Effector memory CD4-positive, alpha-beta T cell (primary cell): ENCODE measurements at places on chromosomes 5 and 9.

DNA sequence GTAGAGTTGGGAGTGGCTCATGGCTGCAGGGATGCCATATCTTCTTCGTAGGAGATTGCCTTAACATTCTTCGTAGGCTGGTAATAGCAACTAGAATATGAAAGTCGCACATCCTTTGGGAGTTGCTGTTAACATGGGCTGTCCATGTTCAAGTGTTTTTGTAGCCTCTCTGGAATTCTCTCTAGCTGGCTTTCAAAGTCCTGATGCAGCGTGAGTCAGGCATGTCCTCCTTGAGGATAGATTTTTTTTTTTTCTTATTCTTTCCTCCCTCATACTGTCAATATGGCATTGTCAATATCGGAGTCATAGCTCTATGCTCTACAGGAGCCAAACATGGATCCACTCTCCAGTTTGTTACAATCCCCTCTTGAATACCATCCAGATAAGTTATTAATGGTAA lies 494.8 kb upstream of the WWC1 start:
- no peak for DNase-seq

- no peak for DNase-seq
Observed at GRCh38 chr5:5767286-5767928, 344.9 kb downstream of the ICE1 start.

DNA sequence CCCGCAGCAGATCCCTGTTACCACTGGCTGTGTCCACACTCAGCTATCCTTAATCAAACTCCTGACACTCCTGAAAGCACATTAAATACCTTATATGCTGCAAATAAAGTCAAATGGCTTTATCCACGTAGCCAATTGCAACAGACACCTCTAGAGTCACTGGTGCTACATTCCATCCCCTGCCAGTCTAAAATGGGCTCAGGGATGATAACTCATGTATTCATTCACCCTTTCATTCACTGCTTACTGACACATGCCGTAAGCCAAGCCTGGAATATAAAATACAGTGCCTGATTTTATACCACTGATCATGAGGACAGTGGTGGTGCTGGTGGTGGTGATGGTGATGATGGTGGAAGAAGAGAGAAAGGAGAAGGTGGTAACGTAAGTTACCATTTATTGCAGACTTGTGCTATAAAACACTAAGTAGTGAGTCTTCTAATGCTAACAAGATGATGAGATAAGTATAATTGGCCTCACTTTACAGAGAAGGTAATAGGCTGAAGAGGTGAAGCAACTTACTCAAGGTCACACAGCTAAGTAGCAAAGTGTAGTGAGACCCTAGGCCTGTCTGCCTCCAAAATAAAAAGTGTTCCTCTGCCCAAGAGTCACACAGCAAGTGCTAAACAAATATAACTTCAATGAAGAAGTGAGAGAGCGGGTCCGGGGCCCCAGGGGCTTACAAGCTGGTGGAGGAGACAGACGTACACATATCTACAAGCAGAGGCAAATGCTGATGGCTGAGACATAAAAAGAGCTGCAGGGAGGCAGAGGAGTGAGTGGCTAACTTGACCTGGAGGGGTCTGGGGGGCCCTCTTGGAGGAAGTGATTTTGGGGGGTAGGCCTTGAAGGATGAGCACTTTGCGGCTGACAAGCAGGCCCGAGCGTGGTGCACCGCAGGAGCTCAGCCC lies 1.2 kb downstream of the TTLL11 start:
- no peak for DNase-seq

GRCh38 chr9:129421371-129421770 lies 199.5 kb downstream of the C9orf50 start:
- no peak for DNase-seq

- no peak for DNase-seq
Observed at GRCh38 chr9:131583836-131584555, 38.7 kb downstream of the PRRT1B start.

- DNase-seq, result no peak
Observed at GRCh38 chr5:16916262-16916878, 19.7 kb downstream of the MYO10 start.

- no peak for DNase-seq
Observed at GRCh38 chr5:172380301-172380986, 73.9 kb downstream of the SH3PXD2B start.

DNA sequence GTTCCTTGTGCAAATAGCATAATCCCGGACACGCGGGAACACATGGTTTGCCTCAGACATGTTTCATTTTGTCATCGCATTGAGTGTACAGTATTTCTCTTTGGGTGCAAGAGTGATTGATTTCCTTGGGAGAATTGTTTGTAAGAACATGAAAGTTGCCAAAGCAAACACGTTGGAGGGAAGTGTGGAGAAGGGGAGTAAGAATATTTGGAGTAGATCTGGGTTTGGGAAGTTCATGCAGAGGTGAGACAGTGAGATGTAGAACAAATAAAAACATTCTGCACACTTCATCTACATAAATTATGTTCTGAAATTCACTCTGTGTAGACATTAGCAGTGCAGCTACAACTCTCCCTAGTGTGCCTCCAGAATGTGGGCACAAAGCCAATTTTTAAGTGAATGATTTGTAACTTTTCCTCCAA lies 24.0 kb downstream of the FOXD1 start:
- no peak for DNase-seq

DNA sequence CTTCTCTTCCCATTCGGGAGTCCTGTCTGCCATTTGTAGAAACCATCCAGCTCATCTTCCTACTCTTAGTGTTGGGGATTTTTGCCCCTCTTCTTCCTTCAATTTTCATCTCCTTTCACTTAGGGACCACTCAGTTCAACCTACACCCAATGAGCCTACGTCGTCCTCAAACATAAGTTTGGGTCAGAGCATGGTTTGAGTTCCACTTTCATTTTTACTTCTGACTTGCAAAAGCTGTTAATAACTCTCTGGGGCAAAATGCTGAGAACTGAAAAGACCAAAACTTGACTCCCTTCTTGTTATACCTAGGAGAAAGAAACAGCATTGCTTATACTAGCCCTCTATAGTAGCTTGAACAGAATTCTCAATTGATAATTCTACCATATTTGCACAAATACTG lies 381.5 kb upstream of the MPDZ start:
- no peak for DNase-seq

DNA sequence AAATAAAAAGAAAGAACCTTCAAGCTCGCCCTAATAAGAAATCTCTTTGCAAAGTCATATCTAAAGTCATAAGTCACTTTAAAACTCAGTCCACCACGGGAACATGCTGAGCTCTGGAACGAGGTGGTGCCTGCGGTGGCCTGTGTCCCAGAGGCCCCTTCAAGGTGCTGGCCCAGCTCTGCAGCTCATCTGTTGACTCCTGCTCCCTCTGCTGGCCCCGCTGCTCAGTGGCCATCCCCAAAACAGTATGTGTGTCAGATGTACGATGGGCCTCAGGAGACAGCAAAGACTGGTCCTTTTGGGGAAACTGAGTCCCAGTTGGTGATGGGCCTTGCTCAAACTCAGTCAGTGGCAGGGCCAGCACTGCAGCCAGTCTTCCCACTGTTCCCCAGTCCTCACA lies 22.8 kb upstream of the FOXB2 start:
- no peak for DNase-seq

- DNase-seq, result no peak
Observed at GRCh38 chr9:92599938-92600461, 64.2 kb upstream of the ECM2 start.

DNA sequence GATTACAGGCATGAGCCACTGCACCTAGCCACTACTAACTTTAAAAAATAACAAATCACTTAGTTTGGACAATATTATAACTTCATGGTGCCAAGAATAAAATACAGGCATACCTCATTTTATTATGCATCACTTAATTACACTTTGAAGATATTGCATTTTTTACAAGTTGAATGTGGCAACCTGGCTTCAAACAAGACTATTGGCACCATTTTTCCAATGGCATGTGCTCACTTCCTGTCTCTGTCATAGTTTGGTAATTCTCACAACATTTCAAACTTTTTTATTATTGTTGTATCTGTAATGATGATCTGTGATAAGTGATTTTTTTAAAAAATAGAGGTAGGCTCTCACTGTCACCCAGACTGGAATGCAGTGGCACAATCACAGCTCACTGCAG lies 49.9 kb upstream of the ERBIN start:
- no peak for DNase-seq

- DNase-seq, result no peak
Observed at GRCh38 chr5:56757077-56757476, 58.3 kb upstream of the MAP3K1 start.

GRCh38 chr5:180645274-180646204 lies 3.9 kb downstream of the FLT4 start:
- DNase-seq, result no peak

- no peak for DNase-seq
Observed at GRCh38 chr5:157859227-157859575, 256 bp upstream of the CLINT1 start.

DNA sequence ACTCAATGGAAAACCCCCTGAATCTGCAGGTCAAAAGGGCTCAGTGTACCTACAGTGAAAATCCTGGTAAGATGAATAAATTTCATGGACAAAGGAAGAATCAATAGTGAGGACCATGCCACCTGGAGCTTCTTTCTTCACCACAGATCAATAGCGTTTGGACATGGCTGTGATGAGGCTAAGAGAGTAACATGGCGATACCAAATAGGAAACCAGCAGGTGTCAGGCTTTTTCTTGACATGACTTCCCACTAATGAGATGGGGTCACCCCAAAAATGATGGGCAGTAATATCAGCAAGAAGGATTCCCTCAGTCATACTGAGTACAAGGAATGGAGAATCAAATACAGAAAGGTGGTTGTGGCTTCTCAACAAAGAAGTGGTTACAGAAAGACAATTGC lies 208.5 kb upstream of the PLPPR1 start:
- DNase-seq, result no peak

DNA sequence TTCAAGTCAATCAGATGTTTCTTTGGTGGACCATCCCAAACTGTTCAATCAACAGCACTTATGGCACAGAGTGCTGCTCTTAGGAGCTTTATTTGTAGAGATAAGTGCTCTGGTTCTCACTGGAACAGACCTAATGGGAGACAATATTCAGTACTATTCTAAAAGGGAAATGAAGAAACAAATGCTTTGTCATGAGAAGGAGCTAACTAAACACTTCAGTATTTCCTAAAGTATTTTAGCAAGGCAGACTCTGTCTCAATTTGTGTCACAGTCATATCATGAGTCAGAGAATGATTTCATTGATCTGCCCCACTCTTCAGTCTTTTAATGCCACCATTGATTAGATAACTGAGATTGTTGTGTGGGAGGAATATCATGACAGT lies 175.3 kb downstream of the SLF1 start:
- no peak for DNase-seq

DNA sequence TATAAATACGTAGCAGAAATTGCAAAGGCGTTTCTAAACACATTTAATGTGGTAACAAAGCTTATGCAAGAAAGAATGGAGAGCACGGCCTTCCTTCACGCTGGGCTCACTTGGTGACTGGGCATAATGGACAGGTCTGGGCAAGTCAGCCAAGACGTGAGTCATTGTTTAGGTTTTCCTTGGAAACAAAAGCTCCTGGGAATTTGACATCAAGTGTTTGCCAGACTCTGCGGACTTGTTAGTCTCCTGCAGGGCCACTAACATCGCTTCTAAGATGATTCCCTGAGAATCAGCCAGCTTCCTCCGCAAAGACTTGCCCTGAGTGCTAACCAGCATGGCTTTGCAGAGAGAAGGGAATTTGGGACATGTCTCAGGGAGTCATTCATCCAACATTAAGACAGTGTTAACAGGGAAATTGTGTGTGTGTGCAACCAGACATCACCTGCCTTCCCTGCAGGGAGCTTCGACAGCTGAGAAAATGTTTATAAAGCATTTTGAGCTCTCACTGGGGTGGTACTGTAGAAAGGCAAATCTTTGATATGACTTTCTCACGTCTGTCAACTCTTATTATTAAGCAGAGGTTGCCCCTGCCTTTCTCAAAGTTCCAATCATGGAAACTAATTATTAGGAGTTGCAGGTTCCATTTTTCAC lies 182.5 kb downstream of the NTRK2 start:
- DNase-seq, result no peak

GRCh38 chr9:91150998-91151717 lies 210.6 kb downstream of the AUH start:
- DNase-seq, result no peak

DNA sequence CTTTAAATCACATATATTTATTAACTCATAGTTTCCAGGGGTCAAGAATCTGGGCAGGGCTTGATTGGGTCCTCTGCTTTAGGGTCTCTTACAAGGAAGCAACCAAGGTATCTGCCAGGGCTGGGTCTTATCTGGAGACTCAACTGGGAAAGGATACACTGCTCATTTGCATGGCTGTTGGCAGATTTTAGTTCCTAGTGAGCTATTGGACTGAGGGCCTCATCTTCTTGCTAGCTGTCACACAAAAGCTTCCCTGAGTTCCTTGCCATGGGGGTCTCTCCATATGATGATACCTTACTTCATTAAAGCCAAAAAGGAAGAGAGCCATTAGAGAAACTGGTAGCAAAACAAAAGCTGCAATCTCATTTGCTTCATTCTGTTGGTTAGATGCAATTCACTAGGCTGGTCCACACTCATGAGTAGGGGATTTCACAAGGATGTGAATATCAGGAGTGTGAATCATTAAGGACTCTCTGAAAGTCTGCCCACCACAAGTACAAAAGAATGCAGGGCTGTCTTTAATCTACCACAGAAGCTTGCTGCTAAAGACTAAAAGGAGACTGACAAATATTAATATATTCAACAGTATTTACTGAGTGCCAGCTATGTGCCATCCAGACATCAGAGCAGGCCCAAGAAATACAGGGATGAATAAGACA lies 42.0 kb upstream of the TIMD4 start:
- DNase-seq, result no peak
